ENCODE measurements at places on chromosomes 7 and 10.

DNA sequence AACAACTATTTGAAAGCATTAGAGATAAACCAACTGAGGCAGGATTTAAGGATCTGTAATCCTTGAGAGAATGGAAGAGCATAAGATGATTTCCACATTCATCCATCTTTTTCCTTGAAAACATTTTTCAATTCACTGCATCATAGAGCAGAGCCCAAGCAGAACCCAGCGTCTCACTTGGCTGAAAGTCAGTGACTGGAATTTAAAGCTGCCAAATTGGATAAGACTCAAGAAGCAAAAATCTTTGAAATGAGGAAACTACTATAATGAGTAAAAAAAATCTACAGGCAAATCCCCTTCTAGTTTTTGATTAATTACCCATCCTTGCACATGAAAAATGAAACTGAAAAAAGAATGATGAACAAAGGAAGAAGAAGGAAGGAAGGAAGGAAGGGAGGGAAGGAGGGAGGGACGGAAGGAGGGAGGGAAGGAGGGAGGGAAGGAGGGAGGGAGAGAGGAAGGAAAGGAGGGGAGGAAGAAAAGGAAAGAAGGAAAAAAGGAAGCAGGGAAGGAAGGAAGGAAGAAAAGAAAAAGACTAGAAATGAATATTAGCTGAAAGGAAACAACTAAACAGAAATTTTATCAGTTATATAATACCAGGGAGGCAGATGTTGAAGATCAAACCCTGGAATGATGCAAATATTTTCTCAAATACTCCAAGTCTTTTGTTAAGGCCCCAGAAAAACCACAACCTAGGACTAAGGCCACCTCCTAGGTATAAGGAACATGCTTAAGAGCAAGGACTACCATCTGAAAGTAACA lies 336.3 kb upstream of the MAGI2 start:
- DNase-seq, result no peak

DNA sequence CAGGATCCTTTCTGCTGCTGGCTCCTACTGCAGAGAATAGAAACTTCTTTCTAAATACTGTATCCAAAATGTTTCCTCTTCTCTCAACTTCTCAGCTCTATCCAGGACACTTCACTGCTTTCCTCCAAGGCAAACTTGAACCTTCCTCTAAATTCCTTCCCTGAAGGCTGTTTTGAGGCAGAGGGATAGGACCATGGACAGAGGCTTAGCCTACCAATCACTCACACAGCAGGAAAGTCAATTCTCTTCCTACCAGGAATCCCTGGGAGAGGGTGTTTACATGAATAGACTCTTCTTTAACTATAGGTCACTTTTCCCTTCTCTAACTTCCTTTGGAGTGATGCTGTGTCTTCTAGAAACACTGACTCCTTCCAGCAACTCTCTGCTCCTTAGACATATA lies 115.6 kb upstream of the MKLN1 start:
- DNase-seq, result no peak

GRCh38 chr7:99615989-99616358 lies 772 bp upstream of the ZSCAN25 start:
- DNase-seq, result no peak

GRCh38 chr7:116772926-116773749 lies 89.2 kb upstream of the CAPZA2 start:
- DNase-seq, result no peak

DNA sequence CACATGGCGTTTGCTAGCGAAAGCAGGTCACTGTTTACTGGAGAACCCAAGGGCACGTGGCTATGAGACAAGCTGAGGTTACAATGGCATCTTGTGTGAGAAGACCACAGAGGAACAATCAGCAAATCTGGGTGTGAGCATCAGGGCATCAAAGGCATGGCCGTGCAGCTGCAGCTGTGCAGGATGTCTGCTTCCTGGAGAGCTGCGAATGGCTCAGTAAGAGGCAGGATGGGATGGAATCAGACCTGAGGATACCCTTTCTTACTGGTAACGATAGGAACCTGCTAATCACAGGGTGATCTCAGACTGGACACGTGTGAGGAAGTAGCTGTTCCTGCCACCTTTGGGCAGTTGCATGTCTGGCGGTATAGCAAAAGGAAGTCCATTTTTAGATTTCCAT lies 119.5 kb downstream of the RNF216 start:
- DNase-seq, result no peak

DNA sequence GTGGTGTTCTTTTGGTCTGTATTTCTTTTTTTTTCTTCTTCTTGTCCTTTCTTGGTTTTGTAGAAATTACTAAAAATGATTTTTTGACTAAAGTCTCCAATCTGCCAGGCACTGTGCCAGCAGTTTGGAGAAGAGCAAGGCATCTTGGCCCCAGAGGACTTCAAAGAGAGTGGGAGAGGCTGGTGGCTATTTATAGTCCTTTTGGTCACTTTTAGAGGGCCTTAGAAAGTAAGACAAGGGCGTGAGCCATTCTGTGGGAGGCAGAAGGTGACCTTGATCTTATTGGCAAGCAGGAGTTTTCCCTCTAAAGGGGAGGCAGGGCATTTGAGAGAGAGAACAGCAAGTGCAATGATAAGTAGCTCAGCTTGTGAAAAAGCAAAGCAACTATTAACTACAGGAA lies 211.9 kb downstream of the GALNT17 start:
- no peak for DNase-seq

DNA sequence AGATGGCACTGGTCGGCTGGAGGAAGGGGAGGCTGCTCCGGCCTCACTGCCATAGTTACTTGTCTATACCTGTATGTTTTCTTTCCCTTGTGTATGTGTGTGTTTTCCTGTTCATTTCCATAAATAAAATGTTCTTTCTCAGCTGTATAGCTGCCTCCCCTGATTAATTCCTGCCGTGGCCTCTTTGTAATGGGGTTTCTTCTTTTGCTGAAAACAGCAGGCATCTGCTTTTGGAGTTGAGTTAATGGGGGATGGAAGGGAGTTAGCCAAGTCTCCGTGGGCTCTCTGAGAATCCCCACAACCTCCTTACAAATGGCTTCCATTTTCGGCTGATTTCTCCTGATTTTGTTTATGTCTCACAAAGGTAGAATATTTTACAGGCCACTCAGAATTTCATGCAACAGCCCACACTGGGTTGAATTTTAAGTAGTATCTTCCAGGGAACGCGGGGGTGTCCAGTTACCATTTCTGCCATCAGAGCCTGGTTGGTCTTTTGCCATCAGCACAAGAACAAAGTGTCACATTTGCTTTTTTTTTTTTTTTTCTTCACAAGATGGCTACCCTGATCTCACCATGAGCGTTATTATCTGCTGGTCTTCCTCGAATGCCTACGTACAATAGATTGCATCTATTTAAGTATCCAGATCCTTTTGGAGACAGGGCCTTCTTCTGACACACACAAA lies 88.1 kb upstream of the NRP1 start:
- DNase-seq, result no peak

DNA sequence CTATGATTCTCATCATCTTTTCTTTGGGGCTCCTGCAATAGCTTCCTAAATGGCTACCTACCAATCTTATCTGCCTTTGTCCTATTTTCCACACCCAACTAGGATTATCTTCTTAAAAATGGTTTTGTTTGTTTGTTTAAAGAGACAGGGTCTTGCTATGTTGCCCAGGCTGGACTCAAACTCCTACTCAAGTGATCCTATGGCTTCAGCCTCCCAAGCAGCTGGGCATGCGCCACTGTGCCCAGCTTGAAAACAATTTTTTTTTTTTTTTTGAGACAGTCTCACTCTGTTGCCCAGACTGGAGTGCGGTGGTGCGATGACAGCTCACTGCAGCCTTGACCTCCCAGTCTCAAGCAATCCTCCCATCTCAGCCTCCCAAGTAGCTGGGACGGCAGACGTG lies 14.9 kb downstream of the DNMBP start:
- no peak for DNase-seq

DNA sequence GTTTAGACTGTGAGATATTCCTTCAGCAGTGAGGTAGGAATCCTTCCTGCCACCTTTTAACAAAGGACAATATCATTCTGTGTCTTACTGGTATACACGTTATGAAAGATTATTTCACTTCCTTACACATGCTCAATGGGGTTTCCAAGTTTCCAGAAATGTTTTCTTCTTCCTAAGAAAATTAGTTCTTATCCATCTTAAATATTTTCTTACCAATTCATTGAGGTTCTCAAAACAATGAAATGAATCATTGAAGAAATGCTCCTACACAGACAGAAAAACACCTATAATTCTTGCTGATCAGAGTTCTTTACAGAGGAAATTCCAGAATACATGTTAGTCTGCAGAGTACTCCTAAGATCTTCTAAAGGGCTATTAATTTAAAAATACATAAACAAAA lies 51.4 kb upstream of the SEC61G start:
- no peak for DNase-seq

- no peak for DNase-seq
These were observed 16.4 kb downstream of the HOXA1 start for GRCh38 chr7:27079234-27079975.

DNA sequence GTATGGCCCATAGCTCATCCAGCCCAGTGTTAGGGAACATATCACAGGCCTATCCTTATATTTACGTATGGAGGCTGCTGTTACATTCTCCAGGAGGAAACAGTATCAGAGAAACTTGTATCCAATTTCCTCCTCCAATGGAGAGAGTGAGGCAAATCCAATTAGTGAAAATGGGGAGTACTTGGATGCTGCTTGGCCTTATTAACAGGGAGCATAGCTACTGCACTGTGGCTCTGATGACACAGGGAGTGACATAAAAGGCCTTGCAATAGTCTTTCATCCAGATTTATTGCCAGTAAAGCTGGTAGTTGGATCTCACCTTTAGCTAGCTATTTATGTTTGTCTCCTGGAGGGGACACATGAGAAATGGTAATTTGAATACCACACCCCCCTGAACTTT lies 313.2 kb upstream of the MTPN start:
- no peak for DNase-seq

GRCh38 chr10:14518149-14518548 lies 187.4 kb upstream of the FRMD4A start:
- DNase-seq, result no peak

DNA sequence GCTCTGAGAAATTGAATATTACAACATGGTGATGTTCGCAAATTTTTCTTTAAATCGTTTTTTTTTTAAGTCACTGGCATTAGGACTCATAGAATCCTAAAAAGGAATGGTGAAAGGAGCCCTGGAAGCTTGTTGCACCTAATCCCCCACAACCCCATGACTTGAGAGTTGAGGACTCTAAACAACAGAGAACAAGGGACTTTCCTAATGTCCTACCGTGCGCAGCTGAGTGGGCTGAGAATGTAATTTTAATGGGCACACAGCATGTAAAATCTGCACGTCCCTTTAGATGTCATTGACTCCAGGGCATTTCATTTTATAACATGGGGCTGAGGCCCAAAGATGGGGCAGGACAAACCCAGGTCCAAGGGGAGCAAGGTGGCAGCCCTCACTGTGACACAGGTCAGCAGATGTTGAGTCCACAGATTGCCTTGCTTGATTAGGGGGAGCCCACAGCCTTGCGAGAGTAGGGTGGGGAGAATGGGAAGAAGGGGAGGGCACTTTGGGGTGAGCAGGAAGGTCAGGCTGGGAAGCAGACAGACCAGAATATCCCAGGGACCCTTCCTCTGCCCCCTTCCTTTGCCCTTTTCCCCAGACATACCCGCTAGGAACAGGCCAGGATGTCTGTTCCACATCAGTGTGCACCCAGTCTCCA lies 208.4 kb upstream of the ZMIZ1 start:
- no peak for DNase-seq

GRCh38 chr10:14171336-14171735 lies 159.4 kb downstream of the FRMD4A start:
- DNase-seq, result no peak

GRCh38 chr10:90398566-90398965 lies 459.3 kb downstream of the HTR7 start:
- DNase-seq, result no peak

GRCh38 chr7:99124751-99125504 lies 19.0 kb downstream of the SMURF1 start:
- no peak for DNase-seq

DNA sequence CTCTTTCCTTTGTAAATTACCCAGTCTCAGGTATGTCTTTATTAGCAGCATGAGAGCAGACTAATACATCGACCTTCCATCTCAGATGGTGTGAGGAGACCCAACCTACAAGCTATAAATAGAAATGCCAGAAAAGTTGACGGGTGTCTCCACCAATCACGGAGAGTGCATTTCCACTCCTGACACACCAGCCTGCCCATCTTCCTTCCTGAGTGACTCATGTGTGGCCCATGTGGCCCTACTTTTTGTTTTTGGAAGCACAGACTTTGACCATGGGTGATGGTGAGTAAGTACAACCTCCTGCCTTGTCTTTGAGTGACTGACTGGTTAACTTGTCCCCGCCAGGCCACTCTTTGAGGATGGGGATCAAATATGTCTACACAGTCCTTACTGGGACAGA lies 147.0 kb downstream of the OAT start:
- DNase-seq, result no peak
